ENCODE measurements at places on chromosomes 2 and 18.
A peak's percentile ranks its signal among the peaks of the same experiment; 100 is the strongest.

- no peak for DNase-seq
Measured at GRCh38 chr18:69755856-69756496, 191.7 kb downstream of the CD226 start.

DNA sequence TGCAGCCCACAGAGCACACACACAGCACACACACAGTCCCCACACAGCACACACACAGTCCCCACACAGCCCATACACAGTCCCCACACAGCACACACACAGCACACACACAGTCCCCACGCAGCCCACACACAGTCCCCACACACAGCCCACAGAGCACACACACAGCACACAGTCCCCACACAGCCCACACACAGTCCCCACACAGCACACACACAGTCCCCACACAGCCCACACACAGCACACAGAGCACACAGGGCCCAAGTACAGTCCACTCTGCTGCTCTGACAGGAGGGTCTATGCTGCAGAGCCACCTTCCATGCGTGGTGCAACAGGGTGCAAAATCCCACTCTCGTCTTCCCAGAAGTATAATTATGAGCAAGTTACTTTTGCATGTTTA, 240.5 kb upstream of the SALL3 start:
- no peak for DNase-seq

DNA sequence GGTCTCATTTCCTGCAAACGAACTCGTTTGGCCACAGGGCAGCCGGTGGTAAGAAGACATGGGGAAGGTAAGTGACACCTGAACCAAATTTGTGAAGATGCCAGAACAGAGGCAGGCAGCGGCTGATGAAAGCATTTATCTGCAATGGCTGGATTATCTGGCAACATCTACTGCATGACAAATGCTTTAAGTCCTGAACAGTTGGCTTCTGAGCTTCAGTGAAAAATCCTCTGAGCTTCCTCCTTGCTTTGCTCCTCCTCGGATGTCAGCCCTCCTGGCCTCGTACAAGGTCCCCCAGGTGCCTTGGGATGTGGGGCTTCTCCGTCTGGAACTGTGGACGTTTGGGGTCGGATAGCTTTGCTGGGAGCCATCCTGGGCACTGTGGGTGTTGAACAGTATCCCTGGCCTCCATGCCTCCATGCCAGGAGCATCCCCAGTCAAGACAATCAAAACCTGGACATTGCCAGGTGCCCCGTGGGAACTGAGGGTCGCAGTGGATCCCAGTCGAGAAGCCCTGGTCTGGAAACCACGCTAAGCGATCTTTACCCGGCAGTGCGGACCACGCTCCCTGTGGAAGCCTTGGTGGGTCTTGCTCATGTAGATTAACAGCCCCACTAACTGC, 49.3 kb downstream of the KCNG2 start:
- no peak for DNase-seq

- no peak for DNase-seq
Measured at GRCh38 chr18:73835656-73836364, 311.8 kb downstream of the FBXO15 start.

DNA sequence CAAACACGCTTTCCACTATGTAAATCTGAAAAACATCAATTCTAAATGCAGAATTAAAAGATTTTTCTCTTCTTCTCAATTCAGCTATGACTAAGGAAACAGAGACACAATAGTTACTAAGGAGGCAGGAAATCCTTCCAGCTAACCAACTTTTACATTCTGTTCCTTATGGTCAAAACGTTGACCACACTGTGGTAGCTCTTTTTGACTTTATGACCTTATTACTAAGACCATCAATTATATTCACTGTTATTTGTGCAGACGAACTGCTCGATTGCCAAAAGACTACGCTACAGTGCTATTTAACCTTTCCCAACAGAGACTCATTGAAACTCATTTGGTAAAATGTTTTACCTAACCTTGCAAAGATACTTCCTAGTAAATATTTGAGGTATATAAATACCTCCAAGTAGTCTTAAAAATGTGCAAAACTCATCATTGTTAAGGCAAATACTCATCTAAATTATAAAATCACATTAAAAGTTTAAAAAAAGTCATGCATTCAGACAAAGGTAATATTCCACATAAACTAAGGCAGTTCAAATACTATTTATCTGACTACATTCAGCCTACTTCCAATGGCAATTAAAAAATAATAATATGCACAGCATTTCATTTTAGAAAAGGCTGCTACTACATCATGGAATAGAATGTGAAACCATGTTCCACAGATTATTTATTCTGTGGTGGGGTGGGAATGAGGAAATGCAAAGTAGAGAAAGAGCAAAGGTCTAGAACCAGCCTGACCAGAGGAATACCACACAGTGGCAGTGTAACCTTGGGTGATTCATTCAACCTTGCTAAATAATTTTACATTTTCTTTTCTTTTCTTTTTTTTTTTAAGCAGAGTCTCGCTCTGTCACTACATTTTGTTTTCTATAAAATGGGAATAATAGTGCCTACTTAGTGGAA, 139.9 kb downstream of the THADA start:
- no peak for DNase-seq

DNA sequence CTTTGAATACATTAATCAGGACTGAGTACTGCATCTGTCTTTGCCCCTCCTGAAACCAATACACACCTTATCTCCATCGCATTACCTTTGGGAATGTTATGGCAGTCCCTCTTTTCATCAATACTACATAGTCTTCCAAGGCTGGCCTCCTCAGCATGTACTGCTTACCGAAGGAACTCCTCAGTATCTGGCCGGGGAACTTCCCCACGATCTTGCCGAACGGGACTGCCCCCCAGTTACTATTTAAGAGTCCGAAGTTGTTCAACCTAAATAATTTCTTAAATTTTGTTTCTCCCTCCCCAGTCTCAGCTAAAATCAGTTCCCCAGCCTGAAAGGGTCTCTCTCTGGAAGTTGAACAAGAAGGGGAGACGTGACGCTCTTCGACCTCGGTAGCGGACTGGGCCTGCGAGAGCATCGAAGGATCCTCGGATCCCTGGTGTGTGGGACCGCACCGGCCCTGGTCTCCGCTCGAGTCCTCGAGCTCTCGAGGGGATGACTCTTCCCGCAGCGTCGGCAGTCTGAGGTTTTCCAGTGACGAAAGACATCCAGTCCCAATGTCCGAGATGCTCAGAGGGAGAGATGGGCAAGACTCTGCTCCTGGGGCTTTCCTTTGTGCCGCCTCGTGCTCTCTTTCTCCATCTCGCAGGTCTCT, 489 bp downstream of the TRMT61B start:
- DNase-seq = no peak

GRCh38 chr2:239310401-239311061, 90.3 kb downstream of the HDAC4 start:
- no peak for DNase-seq

GRCh38 chr2:217445723-217446122, 557.1 kb downstream of the TNS1 start:
- DNase-seq = peak; percentile 18

GRCh38 chr2:50952596-50952995, 79.3 kb downstream of the NRXN1 start:
- no peak for DNase-seq

- DNase-seq = no peak
Measured at GRCh38 chr18:23805898-23806297, 116.6 kb downstream of the LAMA3 start.

- no peak for DNase-seq
Measured at GRCh38 chr2:10185046-10185445, 62.5 kb downstream of the RRM2 start.

GRCh38 chr18:43964666-43965065, 687.4 kb upstream of the SYT4 start:
- DNase-seq = no peak

DNA sequence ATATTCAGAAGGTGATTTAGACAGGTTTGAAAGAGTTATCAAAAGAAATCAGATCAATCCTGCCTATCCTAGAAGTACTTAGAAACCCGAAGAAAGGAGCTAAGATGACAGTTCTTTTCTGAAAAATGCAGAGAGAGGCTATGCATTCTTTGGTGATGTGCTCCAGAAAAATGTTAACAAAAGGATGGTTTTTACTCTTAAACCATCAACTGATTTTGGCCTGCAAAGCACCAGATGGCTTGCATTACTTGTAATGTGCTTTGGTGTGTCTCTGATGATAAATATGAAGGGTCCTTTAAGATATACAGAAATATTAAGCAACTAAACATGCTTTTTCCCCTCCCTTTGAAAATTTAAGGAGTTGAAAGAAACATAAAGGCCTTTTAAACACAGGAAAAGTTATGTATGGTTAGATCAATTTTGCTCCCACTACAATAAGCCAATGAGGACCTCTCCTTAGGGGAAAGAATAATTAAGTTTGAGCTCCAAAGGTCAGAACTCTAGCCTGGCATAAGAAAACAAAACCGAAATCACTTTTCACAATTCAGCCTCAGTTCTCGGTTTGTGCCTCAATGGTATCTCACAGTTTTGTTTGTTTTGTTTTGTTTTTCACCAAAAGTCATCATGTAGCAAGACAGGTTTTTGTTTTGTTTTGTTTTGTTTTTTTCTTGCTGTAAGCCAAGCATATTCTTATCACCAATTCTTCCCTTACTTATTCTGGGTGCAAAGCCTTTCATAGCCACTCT, 302.4 kb upstream of the NT5C1B start:
- DNase-seq = no peak

DNA sequence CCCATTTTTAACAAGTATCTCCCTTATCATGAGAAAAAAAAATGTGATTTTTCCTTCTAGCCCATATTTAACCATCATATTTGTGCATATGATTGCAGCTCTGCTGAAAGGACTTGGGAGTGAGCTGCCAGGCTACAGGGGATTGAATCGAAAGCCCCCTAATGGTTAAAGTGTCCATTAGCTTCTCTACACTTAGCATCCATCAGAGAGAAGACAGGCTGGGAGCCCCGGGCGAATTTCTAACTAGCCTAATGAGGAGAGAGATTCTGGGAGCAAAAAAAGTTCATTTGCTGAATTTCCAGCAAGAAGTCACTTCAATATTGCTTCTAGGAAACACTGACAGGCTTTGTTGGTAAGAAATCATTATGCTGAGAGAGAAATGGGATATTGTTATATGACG, 848.8 kb downstream of the TDRD15 start:
- DNase-seq = no peak

- DNase-seq = no peak
Measured at GRCh38 chr18:34330308-34330707, 105.6 kb upstream of the NOL4 start.

GRCh38 chr2:181052523-181052891, 72.1 kb downstream of the UBE2E3 start:
- no peak for DNase-seq

DNA sequence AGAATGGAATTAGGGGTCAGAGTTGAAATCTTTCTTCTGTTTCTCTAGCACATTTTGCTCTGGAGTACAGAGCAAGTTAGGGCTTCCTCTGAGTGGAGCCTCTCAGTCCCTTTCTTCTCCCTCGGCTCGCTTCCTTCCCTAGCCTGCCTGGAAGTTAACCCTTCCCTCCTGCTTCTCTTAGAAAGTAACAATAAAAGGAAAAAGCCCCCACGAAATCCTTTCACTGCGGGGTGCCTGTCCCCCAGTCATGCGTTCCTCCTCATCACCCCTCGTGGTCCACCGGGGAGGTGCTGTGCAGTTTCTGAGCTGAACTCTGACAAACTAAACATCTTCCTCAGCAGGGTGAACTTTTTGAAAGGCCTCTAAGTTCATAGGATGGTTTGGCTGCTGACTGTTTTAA, 2.0 kb downstream of the IGFBP2 start:
- peak; percentile 7 for DNase-seq

DNA sequence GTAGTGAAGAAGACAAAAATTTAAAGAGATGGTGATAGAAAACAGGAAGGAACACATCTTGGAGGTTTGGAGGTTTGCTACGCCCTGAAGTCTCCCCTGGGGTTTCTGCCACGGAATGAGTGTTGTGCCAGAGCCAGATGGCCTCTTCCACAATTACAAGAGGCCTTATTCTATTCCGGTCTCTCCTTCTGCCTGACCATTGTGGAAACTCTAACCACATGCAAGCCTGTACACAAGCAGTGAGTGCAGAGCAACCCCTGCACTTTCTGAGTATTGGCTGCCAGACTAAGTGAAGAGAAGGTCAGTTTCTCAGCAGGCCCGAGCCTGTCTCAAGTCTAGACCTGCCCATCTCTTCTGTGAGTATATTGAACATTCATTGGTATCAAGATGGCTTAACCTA, 22.7 kb upstream of the MYO1B start:
- peak; percentile 16 for DNase-seq

DNA sequence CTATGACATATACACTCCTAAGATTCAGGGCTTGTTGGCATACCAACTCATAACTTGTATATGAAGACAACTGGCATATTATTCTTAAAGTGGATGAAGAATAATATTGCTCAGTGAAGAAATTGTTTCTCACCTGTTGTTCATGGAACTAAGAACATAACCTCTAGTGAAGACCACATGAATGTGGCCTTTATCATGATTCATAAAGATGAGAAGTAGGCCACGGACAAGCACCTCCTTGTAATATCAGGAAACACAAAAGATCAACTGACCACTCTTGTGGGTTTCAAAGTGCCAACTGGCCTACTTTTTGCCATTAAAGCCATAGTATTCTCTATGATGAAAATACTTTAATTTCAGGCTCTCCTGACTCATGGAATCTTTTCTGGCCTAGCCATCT, 407.4 kb downstream of the GRB14 start:
- no peak for DNase-seq

- DNase-seq = no peak
Measured at GRCh38 chr2:54295911-54296310, 39.9 kb upstream of the TSPYL6 start.

DNA sequence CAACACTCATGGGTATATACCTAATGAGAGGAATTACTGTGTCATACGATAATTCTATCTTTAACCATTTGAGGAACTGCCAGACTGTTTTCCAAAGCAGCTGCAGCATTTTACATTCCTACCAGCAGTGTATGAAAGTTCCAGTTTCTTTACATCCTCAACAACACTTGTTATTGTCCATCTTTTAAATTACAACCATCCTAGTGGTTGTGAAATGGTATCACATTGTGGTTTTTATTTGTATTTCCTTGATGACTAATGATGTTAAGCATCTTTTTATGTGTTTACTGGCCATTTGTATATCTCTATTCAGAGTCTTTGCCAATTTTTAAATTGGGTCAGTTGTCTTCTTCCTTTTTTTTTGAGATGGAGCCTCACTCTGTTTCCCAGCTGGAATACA, 4.0 kb upstream of the CKAP2L start:
- DNase-seq = no peak

DNA sequence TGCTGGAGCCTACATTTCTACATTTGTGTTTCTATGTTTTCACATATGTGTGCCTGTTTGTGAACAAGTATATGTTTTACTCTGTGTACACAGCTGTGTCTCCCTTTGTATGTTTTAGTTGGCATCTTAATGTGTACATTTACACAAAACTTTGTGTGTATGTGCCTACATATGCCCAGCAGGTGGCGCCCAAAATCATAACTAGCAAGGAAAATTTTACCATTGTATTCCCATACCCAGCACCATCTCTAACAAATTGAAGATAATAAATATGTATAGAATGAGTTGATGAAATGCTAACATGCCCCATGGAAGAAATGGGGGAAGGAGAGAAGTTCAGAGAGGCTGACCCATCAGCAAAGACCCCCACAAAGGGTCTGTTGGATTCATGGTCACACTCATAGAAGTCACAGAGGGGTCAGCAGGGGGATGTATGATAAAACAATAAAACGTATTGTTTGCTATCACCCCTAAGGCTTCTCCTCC, 48.1 kb downstream of the PKDCC start:
- DNase-seq = peak; percentile 69

All from DMS79 treated with DMSO at 0.1 percent for 48 hours (cell line).